Amniotic epithelial cell (primary cell): ENCODE measurements at places on chromosomes 2 and 18.
A peak's percentile ranks its signal among the peaks of the same experiment; 100 is the strongest.

GRCh38 chr18:54119524-54120019, 104.9 kb downstream of the MBD2 start:
- peak; percentile 60 for DNase-seq

DNA sequence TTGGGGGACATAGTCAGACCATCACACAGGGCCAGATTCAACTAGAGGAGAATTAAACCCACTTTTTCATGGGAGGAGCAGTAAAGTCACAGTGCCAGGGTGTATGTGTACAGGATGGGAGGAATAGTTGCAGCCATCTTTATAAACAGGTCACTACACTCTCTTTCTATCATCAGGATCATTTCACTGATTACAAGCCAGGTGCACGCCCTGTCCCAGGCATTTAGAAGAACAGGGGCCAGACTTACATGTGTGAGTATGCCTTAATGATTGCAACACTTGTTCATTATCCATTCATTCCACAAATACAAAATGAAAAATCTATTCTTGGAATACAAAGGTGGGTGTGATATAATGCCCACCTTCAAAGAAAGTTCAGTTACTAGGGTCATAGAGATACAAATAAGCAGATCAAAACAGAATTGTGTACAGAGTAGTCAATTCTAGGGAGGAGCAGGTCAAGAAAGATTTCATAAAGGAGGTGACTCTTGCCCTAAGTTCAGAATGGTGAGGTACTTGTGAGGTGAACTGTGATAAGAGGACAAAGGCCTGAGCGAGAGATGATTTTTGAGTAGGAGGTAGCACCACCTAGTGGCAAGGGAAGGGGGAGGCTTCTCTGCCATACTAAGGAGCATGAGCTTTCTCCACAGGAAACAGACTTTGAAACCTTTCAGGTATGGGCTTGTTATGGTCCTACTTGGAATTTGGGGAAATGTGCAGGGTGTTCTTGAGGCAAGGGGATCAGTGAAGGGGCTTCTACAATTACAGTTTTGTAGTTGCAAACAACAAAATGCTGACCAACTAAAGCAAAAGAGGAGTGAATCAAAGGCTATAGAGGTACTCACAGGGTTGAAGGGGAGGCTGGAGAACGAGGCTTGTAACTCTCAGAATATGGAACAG, 156.3 kb downstream of the SUCLG1 start:
- peak; percentile 42 for DNase-seq

DNA sequence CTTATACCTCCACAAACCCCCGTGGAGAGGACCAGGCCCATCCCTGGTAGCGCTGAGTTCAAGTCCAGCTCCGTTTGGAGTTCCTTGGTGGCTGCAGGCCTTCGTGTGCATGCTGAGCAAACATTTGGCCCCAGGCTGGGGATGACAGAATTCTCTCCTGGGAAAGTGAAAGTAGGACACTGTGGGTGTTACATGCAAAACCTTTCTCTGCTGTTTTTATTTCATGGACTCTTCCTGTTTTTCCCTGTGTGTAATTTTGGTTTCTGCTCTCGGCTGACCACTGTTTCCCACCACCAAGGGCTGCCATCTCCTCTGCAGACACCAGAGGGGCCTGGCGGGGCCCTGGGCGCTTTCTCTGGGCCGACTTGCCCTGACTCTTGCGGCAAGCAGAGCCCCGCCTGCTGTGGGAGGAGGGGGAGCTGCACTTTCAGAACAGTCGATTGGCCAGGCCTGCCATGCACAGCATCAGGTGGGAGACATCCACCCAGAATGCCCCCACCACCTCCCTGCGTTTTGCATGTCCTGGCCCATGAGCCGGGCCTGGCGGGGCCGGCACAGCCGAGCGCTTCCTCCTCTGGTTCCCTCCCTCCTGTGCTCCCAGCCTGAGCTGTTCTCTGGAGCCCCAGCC, 102.4 kb downstream of the CABLES1 start:
- DNase-seq = peak; percentile 65

GRCh38 chr2:215843579-215843978, 169.8 kb downstream of the MREG start:
- peak; percentile 65 for DNase-seq

GRCh38 chr18:25181993-25182392, 170.0 kb downstream of the ZNF521 start:
- DNase-seq = no peak

- DNase-seq = peak; percentile 70
These were observed 26.0 kb downstream of the FAM178B start for GRCh38 chr2:96960153-96960961.
